NCI-H2081 treated with DMSO at 0.1 percent for 48 hours (cell line): ENCODE measurements at places on chromosomes 2 and 18.

DNA sequence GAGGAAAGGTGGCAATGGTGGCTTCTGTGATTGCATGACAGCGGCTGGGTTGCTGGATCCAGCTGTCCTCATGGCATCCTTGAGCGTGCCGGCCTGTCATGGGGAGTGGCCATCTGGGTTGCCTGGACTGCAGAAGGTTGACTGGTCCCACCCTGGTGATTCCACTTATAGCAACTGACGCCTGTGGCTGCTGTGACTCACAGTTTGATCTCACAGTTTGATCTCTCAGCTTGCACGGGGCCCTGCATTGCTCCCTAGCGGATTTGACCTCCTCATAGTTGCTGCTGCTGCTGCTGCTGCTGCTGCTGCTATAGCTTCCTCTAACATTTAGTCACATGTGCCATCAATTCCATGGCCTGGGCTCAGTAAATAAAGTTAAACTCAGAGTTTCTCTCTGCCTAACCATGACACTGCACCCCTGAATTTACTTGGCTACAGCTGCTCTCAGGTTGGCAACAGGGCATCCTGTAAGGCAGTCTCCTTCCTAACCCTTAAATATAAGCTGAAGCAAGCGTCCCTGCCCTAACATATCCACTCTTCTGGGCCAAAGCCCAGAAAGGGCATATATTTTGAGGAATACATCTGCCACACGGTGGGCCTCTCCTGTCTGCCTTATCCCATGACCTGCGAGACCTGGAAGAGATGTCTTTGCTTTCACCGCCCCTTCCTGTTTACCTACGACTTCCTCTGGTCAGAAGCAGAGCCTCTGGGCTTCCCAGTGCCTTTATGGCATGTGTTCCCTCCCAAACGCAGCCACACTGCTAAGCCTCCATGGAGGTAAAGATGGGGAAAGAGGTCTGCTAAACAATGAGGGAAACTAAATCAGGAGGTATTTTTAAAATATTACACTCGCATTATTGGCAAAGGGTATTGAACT is 37.8 kb upstream of the CCDC150 start:
- no peak for DNase-seq

DNA sequence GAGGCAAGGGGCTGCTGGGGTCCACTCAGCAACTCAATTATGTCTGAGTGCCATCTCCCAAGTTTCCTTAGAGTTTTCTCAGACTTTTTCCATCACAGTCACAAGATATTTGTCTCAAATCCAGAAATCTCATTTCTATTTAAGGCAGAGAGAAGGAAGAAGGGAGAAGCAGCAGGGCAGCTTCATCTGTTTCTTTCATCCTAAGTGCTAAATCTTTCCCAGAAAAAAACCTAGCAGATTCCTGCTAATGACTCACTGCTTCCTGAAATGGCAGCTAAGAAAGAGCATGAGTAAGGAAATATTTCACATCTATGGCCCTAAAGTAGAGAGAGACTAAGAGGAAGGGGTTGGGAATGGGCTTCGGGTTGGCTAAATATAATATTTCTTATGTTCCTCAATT is 88.0 kb downstream of the KYNU start:
- DNase-seq, result no peak

- DNase-seq, result no peak
Measured at GRCh38 chr2:172415865-172416183, 11.6 kb upstream of the ITGA6 start.

GRCh38 chr18:78199611-78200010 is 780.0 kb upstream of the SALL3 start:
- no peak for DNase-seq

- no peak for DNase-seq
Measured at GRCh38 chr2:239803766-239804115, 221.4 kb downstream of the NDUFA10 start.

GRCh38 chr2:186187854-186188253 is 298.2 kb upstream of the ZC3H15 start:
- no peak for DNase-seq
